ENCODE measurements at places on chromosomes 5 and 9. TPM values are rescaled to one million over a fixed set of nuclear protein-coding genes. Genes with fewer than 3 reads are reported as not detected.

The NUDT12 gene
- 8.7 TPM for total RNA-seq

The KCNT1 gene
- total RNA-seq = not detected

DNA sequence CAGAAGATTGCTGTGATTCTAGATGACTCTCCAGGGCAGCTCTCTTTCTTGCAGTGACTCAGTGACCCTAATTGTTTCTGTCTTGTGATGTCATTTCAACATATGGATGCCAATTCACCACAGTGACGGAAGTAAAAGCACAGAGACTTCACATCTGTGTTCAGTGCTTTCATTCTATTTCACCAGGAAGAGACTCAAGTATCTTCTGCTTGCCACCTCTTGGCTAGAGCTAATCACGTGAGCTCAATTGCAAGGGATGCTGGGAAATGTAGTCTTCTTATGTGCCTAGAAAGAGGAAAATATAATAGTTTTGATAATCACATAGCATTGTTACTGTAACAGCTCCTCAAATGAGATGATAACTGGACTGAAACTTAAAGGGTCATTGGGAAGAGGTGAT, 453.3 kb upstream of the KLF4 start:
- DNase-seq = no peak

DNA sequence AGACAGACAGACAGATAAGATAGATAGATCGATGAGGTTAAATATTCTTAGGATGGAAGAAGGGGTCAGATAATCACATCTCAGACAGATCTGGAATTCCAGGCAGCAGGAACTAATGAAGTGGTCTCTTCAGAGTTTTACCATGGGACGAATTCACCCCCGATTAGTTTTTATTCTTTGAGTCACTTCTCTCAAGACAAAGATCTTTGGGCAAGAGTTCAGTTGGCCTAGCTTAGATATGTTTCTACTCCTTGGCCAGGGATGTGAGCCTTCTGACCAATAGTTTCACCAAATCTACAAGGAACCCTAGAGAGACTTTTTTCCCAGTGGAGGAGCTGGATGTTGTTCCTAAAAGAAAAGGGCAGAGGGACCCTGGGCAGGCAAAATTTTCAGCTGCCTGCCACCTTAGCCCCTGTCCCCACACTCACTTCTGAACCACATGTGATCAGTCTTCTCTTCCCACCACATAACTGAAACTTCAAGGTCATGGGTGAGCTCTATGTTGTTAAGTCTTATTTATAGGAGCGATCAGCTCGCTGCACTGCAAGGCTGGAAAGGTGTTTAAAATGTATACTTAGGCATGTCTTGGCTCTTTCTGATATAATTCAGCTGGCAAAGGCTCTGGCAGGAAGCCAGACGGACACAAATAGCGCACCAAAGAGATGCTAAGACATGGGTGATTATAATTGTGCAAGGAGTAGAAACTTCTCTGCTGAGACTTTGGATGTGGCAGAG, 132.9 kb downstream of the PALM2AKAP2 start:
- no peak for DNase-seq

- DNase-seq = no peak
These were observed 102.1 kb upstream of the ASTN2 start for GRCh38 chr9:117516676-117517632.
